Right atrium auricular region (tissue), 2 donors: ENCODE measurements at places on chromosomes 12 and 14. TPM values are rescaled to one million over a fixed set of nuclear protein-coding genes. Genes with fewer than 3 reads are reported as not detected.

GRCh38 chr14:37251775-37252174 is 54.0 kb downstream of the MIPOL1 start:
- no peak overlapping the region for H3K4me3 ChIP-seq
- no peak overlapping the region for H3K27ac ChIP-seq
- DNase-seq = no peak
- no peaks in the 10 kb centered on the region for H3K27me3 ChIP-seq

DNA sequence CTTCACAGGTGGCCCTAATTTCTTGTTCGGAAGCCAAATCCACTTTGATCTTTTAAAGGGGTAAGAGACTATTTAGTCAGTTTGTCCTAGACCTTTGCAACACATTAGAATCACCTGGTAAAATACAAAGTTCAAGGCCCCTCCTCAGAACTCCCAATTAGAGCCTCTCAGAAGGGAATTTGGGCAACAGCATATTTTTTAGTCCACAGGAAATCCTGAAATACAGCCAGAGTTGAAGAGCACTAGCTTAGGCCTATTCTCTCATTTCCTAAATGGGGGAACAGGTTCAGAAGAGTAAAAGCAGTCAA is 151.3 kb upstream of the FSCB start:
- no peaks in the 10 kb centered on the region for H3K27me3 ChIP-seq
- H3K4me3 ChIP-seq = no peak overlapping the region
- H3K27ac ChIP-seq = no peak overlapping the region
- DNase-seq = no peak
- no peaks in the 10 kb centered on the region for H3K36me3 ChIP-seq

GRCh38 chr14:96354246-96354645 is 8.9 kb downstream of the ATG2B start:
- no peak overlapping the region for H3K27ac ChIP-seq
- no peaks in the 10 kb centered on the region for H3K27me3 ChIP-seq
- no peak for DNase-seq

GRCh38 chr12:18872770-18873169 is 134.9 kb downstream of the CAPZA3 start:
- H3K4me3 ChIP-seq = no peak overlapping the region
- H3K27me3 ChIP-seq = no peaks in the 10 kb centered on the region
- DNase-seq = no peak
- peaks cover 14% of the 10 kb centered on the region for H3K4me1 ChIP-seq

GRCh38 chr14:92718664-92719063 is 29.8 kb downstream of the LGMN start:
- peaks cover 11% of the 10 kb centered on the region for H3K4me1 ChIP-seq
- no peak overlapping the region for H3K4me3 ChIP-seq
- peaks cover 4% of the 10 kb centered on the region for H3K36me3 ChIP-seq

DNA sequence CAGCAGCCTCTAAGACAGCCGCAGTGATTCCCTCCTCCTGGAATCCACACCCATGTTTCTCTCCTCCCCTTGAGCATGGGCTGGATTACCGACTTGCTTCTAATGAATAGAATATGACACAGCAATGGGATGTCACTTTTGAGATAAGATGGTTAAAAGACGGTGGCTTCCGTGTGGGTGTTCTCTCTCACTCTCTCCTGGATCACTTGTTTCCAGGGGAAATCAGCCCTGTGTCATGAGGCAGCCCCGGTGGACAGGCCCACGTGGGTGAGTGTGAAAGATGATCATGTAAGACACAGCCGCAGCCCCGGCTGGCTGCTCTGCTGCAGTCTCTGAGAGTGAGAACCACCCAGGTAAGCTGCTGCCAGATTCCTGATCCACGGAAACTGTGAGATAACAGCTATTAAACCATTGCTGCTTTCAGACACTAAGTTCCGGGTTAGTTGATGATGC is 10.7 kb downstream of the MOAP1 start:
- H3K27me3 ChIP-seq = no peaks in the 10 kb centered on the region
- H3K4me3 ChIP-seq = no peak overlapping the region
- H3K27ac ChIP-seq = no peak overlapping the region
- DNase-seq = no peak
- no peaks in the 10 kb centered on the region for H3K4me1 ChIP-seq
- H3K36me3 ChIP-seq = no peaks in the 10 kb centered on the region

DNA sequence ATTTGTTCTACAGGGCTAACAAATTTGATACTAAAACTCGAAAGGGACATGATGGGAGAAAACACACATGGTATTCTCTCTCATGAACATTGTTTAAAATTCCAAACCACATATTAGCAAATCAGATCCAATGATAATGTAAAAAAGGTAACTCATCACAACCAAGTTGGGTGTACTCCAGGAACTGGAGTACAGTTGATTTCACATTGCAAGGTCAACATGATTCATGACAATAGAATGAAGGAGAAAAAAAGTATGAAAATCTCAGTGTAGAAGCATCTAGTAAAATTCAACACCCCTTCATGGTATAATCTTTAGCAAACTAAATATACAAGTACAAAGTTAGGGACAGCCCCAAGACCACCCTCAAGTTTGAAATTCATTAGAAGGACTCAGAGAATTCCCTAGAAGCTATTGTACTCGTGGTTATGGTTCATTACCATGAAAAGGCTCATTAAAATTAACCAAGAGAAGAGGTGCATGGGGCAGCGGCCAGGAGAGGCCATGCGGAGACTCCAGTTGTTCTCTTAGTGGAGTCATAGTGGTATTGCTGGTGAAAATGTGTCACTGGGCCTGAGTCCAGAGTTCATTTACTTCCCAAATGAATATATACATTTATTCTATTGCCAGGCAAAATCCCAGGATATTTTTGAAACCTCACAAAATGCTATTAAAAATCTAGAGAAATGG is 3.1 kb upstream of the CDCA4 start:
- H3K27ac ChIP-seq = no peak overlapping the region
- H3K36me3 ChIP-seq = no peaks in the 10 kb centered on the region
- no peak for DNase-seq
- H3K27me3 ChIP-seq = no peaks in the 10 kb centered on the region

- no peaks in the 10 kb centered on the region for H3K36me3 ChIP-seq
- H3K4me1 ChIP-seq = peaks cover under 1% of the 10 kb centered on the region
- DNase-seq = no peak
- H3K4me3 ChIP-seq = no peak overlapping the region
- H3K27me3 ChIP-seq = no peaks in the 10 kb centered on the region
- H3K27ac ChIP-seq = no peak overlapping the region
These were observed 151.3 kb downstream of the NUBPL start for GRCh38 chr14:31712244-31713127.

- H3K4me1 ChIP-seq = no peaks in the 10 kb centered on the region
- DNase-seq = peak; percentile 61
- H3K36me3 ChIP-seq = no peaks in the 10 kb centered on the region
- no peaks in the 10 kb centered on the region for H3K27me3 ChIP-seq
- H3K4me3 ChIP-seq = peak overlapping the region; percentile 80
These were observed 4.5 kb downstream of the OR10AD1 start for GRCh38 chr12:48198672-48198971.

DNA sequence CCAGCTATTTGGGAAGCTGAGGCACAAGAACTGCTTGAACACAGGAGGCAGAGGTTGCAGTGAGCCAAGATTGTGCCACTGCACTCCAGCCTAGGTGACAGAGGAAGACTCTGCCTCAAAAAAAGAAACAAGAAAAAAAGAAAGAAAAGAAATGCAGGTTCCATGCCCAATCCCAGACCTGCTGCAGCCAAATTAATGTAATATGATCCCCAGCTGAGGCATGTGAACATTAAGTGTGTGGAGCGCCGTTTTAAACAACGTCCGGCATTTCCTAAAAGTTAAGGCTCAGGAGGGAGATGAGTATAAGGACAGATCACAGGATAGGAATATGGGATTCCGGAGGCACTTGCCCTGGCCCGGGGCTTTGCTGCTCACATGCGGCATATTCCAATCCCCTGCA is 162.9 kb downstream of the KSR2 start:
- no peak overlapping the region for H3K4me3 ChIP-seq
- no peaks in the 10 kb centered on the region for H3K27me3 ChIP-seq
- H3K36me3 ChIP-seq = no peaks in the 10 kb centered on the region
- no peaks in the 10 kb centered on the region for H3K4me1 ChIP-seq

GRCh38 chr12:30908722-30909348 is 17.7 kb upstream of the TSPAN11 start:
- H3K4me1 ChIP-seq = no peaks in the 10 kb centered on the region
- H3K27ac ChIP-seq = no peak overlapping the region
- H3K4me3 ChIP-seq = no peak overlapping the region
- H3K27me3 ChIP-seq = no peaks in the 10 kb centered on the region
- DNase-seq = no peak
- H3K36me3 ChIP-seq = no peaks in the 10 kb centered on the region

- H3K27me3 ChIP-seq = no peaks in the 10 kb centered on the region
- H3K36me3 ChIP-seq = no peaks in the 10 kb centered on the region
- H3K27ac ChIP-seq = no peak overlapping the region
- H3K4me1 ChIP-seq = no peaks in the 10 kb centered on the region
- no peak overlapping the region for H3K4me3 ChIP-seq
These were observed 11.5 kb downstream of the ADCY4 start for GRCh38 chr14:24323341-24323740.

DNA sequence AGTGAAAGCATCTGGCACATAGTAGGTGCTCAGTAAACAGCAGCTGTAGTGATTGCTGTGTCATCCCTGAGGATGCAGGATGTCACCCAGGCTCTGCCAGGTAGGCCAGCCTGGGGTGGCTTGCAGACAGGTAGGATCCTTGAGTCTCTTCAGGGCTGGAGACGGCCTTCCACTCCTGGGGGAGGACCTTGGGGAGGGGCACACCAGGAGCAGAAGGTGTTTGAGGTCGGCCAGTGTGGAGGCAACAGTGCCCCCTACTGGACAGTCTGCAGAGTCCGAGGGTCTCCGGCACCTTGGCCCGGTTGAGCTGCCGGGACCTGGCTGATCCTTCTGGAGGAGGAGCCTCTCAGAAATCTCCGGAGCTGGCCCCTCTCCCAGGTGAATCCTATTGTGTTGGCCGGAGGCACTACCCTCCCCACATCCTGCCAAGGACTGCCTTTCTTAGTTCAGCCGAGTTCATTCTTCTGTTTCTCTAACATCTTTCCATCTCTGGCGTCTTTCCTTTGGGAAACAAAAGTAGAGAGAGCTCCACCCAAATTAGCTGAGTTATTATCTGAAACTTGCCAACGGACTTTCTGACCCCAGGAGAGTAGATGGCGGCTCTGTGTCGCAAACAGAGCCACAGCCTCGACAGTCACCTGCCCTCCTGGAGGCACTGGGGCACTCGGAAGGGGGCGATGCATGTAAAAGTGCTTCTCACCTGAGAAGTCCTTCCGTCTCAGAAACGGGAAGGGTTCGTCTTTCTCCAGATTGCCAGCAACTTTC is 41.8 kb upstream of the CLMN start:
- H3K4me3 ChIP-seq = no peak overlapping the region
- DNase-seq = peak; percentile 59
- no peak overlapping the region for H3K27ac ChIP-seq
- H3K27me3 ChIP-seq = peaks cover 2% of the 10 kb centered on the region

- H3K27me3 ChIP-seq = no peaks in the 10 kb centered on the region
- H3K27ac ChIP-seq = no peak overlapping the region
- H3K4me1 ChIP-seq = peaks cover 5% of the 10 kb centered on the region
- no peak for DNase-seq
- no peak overlapping the region for H3K4me3 ChIP-seq
- peaks cover 100% of the 10 kb centered on the region for H3K36me3 ChIP-seq
These were observed 76.0 kb downstream of the ACACB start for GRCh38 chr12:109192358-109192757.

- no peaks in the 10 kb centered on the region for H3K27me3 ChIP-seq
- no peak overlapping the region for H3K4me3 ChIP-seq
- H3K4me1 ChIP-seq = no peaks in the 10 kb centered on the region
- H3K27ac ChIP-seq = no peak overlapping the region
- DNase-seq = no peak
These were observed 12.2 kb upstream of the CDK17 start for GRCh38 chr12:96412431-96412830.

DNA sequence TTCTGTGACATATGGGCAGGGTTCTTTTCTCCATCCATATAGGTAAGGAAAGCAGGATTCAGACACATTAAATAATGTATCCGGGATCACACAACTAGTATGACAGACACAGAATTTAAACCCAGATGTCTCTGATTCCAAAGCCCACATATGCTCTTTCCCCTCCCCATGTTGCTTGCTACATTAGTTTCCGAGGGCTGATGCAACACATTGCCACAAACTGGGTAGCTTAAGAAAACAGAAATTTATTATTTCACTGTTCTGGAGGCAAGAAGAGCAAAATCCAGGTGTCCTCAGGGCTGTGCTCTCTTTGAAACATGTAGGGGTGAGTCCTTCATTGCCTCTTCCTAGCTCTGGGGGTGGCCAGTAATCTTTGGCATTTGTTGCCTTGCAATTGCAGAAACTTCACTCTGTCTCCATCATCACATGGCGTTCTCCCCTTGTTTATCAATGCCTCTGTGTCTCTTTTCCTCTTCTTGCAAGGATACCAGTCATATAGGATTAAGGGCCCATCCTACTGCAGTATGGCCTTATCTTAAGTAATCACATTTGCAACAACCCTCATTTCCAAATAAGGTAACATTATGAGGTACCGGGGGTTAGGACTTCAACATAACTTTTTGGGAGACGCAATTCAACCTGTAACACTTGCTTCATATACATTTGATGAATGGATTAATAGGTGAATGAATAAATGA is 83.0 kb upstream of the CCND2 start:
- H3K27me3 ChIP-seq = no peaks in the 10 kb centered on the region
- no peaks in the 10 kb centered on the region for H3K4me1 ChIP-seq
- no peaks in the 10 kb centered on the region for H3K36me3 ChIP-seq

DNA sequence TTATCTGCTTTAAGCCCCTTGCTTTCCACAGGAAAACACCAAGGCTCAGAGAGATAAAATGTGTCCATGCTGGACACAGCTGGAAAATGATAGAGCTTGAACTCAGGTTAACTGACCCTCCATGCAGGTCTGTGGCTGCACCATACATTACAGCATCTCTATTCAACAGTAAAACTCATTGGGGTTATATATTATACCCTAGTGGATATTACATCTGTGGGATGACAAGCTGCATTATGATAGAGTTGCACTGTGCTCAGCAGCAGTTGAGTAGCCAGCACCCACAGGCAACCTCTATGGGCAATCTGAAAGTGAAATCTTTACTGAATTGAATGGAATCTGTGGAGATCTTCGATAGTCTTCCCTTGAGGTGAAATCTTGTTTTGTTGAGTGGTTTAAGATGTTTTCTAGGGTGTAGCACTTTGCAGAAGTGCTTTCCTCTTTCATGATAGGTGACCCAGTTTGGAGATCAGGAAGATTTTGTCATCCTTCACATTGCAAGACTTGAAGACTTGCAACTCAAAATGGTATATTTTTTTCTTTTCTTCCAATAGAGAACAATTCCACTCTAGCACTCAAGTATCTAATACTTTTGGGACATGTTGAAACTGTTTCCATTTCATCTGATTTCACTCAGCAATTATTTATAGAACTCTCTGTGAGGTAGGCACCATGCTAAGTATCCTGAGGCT is 389.2 kb downstream of the RAD51B start:
- H3K4me1 ChIP-seq = no peaks in the 10 kb centered on the region
- no peaks in the 10 kb centered on the region for H3K27me3 ChIP-seq
- peak overlapping the region; percentile 1 for H3K27ac ChIP-seq
- H3K4me3 ChIP-seq = no peak overlapping the region
- DNase-seq = no peak
- no peaks in the 10 kb centered on the region for H3K36me3 ChIP-seq

Gene IL26
- total RNA-seq = not detected

Gene EPYC
- total RNA-seq = not detected

Gene GLS2
- 0.96 TPM for total RNA-seq

Gene GPR65
- total RNA-seq = 1.3 TPM

Gene GMFB
- total RNA-seq = 28.0 TPM

Gene BBOF1
- 5.7 TPM for total RNA-seq

Gene CCDC175
- total RNA-seq = not detected

Gene SPIC
- not detected for total RNA-seq

Gene ART4
- 25.9 TPM for total RNA-seq

Gene PLD4
- total RNA-seq = 0.08 TPM
